Kidney (tissue), 22 donors: ENCODE measurements at places on chromosomes 5 and 9. TPM values are rescaled to one million over a fixed set of nuclear protein-coding genes. Genes with fewer than 3 reads are reported as not detected.

Gene TLX3
- polyA plus RNA-seq = not detected

Gene FSD1L
- polyA plus RNA-seq = 1.4 TPM

Gene MZB1
- 1.2 TPM for polyA plus RNA-seq

Gene SEMA4D
- 18.9 TPM for polyA plus RNA-seq

- no peak for DNase-seq
Measured at GRCh38 chr5:157290156-157290980, 24.4 kb downstream of the CYFIP2 start.

DNA sequence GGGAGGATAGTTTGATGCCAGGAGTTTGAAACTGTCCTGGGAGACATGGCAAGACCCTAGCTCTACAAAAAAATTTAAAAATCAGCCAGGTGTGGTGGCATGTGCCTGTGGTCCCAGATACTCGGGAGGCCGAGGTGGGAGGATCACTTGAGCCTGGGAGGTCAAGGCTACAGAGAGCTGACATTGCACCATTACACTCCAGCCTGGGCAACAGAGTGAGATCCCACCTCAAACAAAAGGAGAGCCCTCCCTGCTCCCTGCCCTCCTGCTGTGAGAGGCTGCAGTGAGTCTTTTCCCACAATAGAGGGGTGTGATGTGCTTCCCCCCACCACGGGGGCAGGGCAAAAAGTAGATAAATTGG is 10.1 kb upstream of the CCDC187 start:
- no peak for DNase-seq

DNA sequence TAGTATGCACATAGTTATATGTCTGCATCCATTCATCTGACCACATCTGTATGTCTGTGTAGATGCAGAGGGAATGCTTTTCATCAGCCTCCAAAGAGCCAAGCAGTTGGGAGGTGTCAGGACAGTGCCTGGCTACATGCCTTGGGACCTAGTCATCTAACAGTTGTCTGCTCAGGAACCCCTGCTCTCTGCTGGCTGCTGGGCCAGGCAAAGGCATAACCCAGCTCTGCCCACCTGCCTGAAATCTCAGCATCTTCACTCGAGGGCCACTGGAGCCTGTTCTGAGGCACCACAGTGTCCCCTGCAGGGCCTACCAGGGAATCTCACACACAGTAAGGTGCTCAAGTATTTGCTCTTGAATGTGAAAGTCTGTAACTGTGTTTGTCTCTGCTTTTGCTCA is 3.7 kb downstream of the C9orf50 start:
- no peak for DNase-seq

DNA sequence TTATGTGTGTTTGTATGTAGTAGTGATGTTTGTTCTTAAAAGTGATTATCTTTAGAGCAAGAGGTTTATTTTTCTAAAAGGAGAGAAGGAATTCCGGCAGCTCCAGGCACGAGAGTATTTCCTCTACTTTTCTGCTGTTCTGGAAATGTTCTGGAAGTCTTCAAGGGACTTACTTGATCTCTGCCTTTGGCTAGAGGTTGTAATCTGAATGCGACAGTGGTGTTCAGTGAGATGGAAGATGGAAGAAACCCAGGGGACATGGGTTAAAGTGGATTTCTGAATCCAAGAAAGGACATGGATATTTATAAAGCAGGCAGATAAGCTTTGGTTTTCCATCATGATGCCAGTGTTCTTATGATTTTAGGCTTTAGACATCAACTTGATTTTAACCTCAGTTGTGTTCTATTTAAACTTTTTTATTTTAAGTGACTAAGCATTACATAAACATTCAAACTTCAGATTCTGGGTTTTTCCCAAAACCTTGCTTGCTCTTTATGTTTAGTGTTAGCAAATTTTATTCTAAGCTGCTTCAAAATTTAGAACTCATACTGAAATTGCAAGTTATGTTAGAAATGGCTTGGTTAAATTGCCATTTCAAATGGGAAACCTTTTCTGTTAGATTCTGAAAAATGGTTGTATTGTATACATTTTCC is 3.6 kb downstream of the GPR21 start:
- DNase-seq = no peak

DNA sequence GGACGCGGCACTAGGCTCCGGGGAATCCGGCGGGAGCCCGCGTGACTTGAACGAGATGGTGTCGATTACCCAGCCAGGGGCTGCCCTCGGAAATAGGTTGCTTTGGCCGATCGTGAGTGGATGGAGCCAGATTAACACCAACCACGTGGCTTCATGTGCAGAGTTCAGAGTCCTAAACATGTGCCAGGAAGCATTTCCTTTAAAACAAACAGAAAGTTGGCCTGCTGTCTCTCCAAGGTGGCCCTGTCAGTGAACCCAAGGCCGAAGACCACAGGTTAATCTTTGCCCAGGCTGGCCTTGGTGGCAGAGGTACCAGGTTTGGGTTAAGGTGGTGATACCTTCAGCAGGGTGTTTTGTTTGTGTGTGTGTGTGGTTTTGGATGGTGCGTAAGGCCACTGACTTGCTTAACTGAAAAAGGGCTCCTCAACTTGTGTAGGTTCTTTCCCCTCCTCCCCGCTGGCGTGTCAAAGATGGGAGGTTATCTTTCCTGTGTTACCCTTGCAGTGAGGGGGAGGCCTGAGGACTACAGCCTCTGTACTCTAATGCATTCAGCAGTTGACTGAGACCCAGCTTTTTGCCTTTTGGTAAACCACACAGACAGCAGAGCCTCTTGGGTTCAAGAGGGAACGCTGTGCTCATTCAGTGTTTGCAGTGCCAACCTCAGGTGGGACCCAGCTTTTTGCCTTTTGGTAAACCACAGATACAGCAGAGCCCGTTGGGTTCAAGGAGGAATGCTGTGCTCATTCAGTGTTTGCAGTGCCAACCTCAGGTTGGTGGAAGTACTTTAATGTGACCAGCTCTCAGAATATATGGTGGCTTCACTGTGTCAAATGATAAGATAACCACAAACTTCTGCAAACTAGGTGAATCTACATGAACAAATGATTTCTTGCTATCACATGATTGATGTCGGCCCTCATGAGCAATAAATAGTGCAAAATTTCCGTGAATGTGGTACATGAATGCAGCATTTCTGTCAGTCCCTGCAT is 1.4 kb downstream of the IQGAP2 start:
- DNase-seq = peak; percentile 71

- DNase-seq = no peak
Measured at GRCh38 chr5:56587381-56588130, 227.8 kb upstream of the MAP3K1 start.

GRCh38 chr5:120765189-120765588 is 301.1 kb downstream of the PRR16 start:
- no peak for DNase-seq

- DNase-seq = no peak
Measured at GRCh38 chr5:43601454-43602260, 1.3 kb upstream of the NNT start.

DNA sequence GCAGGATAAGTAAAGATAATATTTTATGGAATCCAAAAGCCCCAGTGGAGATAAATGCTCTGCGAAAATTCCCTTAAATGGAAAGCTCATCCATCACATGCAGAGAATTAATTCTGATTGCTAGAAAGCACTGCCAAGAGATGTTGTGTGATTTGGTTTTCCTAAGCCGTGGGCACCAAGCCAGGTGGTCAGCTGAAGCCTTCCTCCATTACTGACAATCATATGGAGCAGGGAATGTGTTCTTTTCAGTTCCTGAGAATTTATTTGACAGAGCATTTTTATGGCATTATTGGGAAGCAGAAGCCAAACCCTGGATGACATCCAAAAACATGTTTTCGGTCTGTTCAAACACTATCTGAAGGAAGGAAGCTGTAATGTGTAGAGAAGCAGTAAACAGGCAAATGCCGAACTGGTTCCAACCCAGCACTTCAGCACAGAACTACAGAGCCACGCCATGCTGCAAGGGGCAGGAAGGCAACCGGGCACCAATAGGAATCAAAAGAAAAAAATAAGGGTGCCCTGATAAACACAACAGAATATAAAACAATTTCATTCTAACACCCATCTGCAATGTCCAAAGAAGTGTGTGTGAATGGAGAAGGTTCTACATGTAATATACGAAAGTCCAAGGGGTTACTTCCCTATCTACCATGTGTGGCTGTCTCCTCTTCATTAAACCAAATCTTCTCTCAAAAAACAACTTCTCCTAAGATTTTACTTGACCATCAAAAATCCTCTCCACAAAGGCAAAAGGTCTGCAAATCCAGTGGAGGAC is 12.3 kb downstream of the ARSB start:
- peak; percentile 47 for DNase-seq
